ENCODE measurements at places on chromosomes 4 and X.
A peak's percentile ranks its signal among the peaks of the same experiment; 100 is the strongest.

DNA sequence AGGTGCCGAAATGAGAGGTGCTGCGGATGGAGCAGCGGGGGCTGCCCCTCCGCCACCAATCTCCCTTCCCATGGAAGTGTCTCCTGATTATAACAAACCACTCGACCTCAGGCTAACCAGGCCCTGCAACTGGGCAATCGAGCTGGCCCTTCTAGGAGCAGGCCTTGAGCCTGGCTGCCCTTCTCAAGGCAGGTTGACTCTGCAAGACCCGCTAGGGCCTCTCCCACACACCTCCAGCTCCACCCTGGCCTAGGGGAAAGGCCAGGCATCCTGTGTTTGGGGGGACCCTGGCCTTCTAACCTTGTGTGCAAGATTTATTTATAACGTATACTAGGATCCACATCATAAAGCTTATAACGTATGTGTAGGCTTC, 3.7 kb upstream of the BCOR start:
- DNase-seq, result no peak

- no peak for DNase-seq
Measured at GRCh38 chrX:118396113-118396512, 50.2 kb downstream of the WDR44 start.

DNA sequence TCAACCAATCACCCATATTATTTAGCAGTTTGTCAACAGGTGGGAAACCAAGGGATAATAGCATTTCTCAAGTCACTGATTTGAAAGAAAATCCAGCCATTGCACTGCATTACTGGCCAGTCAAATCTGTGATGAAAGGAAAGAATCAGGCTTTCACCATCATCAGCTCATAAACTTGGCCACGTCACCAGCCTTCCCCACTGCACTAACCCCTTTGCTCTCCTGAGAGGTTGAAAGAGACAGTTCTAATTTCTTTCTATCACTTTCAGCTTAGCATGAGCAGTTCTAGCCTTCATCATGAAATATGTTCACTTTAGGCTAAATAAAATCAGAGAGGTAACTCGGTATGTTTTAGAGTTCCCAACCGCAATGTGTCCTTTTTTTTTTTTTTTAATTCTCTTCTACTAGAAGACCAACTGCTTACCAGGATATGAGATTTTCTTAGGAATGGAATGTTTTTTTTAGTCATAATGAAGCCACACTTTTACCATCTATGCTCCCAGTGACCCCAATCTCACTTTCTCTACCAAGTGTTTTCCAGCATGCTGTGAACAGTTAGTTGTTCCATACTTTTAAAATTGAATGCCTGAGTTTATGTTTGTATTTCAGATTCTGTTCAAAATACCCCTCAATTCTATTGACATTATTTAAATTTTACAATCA, 55.7 kb upstream of the SLC7A11 start:
- DNase-seq, result no peak

GRCh38 chr4:86615501-86615900, 21.4 kb downstream of the PTPN13 start:
- DNase-seq, result no peak

- no peak for DNase-seq
Measured at GRCh38 chr4:124111922-124112321, 600.6 kb downstream of the ANKRD50 start.

DNA sequence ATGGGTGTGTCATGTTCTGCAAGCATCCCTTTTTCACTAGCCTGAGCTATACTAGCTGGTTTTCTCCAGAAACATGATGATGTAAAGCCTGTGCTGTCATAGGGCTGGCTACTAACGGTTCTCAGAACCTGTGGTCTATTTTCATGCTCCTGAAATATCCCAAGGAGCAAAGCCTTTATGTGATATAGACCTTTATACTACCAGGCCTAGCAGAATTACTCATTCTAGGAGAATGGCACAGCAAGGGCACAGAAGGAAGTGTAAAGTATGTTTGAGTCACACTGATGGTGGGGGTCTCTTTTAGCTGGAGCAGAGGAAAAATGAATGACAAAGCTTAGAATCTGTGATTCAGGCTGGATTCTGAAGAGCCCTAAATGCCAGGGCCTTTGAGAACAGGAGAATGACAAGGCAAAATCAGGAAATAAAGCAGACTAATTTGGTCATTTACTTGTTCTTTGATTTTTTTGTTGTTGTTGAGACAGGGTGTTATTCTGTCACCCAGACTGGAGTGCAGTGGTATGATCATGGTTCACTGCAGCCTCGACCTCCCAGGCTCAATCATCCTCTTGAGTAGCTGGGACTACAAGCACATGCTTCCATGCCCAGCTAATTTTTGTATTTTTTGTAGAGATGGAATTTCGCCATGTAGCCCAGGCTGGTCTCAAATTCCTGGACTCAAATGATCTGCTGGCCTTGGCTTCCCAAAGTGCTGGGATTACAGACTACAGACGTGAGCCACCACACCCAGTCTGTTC, 11.8 kb downstream of the TCEAL1 start:
- no peak for DNase-seq

DNA sequence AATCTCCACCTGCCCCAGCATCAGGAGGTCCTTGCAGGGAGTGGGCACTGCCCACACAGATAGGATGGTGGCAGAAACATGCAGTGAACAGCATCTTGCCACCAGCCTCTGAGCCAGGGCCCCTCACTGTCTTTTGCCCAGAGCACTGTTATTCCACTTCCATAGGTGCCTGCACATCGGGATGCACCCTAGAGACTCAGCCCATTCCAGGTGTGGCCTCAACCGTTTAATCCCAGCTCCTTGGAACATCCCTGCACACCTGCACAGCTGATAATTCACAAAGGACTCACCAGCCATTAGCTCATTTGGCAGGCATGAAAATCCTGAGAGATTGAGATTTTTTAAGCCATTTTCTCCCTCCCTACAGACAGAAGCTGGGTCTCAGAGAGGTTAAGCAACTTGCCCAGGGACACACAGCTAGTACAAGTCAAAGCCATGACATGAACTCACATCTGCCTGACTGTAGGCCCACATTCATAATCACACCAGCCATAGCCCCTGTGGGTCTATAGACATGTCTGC, 116.3 kb downstream of the EFNB1 start:
- DNase-seq, result no peak

DNA sequence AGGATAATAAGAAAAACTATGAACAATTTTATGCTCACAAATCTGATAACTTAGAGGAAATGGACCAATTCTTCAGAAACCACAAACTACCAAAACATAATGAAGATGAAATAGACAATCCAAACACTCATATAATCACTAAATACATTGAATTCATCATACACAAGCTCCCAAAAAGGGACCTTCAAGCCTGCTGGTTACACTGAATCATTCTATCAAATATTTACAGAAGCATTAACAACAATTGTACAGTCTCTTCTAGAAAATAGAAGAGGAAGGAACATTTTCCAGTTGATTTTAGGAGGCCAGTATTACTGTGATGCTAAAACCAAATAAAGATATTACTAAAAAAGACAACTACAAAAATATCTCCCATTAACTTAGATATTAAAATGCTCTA, 88.3 kb downstream of the IL15 start:
- no peak for DNase-seq

GRCh38 chr4:101155368-101155767, 192.0 kb downstream of the PPP3CA start:
- DNase-seq, result no peak

- no peak for DNase-seq
Measured at GRCh38 chr4:1084796-1085403, 28.5 kb downstream of the RNF212 start.

DNA sequence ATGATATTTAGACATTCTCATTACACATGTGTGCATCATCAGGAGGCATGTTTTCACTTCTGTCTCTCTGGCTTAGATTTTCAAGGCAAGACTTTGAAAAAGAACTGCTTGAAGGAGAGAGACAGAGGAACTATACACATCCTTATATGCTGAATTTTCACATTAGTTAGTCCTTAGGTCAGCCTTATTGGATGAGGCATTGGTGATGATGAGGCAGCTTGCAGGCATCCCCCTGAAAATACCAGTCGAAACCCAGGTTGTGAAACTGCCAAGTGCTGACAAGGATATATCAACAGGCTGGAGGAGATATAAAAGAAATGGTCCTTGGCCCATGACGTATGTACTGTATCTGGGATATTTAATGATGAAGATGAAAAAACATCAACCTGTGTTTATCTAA, 297.2 kb upstream of the AADAT start:
- no peak for DNase-seq

DNA sequence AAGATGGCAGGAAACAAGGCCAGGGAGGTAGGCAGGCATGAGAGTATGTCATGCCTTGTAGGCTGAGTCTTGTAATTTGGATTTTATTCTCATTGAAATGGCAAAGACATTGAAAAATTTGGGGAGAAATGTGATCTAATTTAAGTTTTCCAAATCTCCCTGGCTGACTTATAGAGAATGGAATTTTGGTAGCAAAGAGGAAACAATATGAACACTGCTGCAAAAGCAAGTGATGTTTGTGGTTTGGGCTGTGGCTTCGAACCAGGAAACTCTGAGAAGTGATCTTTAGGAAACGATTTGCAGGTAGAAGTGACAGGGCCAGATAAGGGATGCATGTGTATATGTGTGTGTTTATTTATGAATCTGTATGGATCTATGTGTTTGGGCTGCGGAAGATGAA, 35.6 kb downstream of the ARSJ start:
- peak; percentile 3 for DNase-seq

- DNase-seq, result no peak
Measured at GRCh38 chrX:30690330-30690729, 37.1 kb downstream of the GK start.

DNA sequence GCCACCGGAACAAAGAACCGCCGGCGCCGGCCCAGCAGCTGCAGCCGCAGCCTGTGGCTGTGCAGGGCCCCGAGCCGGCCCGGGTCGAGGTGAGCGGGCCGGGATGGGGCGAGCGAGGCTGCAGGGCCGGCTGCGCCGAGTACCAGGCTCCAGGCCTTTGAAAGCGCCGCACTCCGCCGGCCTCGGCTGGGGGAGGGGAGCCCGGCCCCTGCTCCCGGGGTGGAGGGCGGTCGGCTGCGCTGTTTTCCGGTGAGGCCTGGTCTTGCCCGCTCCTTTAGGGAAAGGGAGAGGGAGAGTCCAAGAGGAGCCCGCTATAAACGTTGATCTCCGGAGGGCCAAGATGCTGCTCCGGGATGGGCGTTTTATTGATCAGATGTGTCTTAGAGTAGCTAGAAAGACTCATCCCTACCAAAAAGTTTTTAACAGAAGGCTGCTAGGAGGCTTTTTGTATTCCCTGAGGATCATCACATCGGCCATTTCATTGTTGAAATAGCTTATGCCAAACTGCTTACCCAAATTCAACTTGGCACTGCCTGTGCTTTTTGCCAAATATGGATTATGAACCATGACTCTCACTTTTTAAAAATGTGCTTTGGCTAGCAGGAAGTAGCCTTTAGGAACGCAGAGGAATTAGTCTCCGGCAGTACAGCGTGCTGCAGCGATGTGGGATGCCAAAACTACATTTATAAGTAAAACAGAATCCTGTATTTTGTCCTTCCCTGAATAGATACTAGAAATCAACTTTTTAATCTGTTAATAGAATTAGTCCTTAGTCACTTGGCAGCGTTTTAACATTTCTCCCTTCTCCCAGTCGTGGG, 760 bp downstream of the TMEM165 start:
- DNase-seq, result peak; percentile 18

GRCh38 chr4:75821216-75821615, 81.0 kb downstream of the PPEF2 start:
- DNase-seq, result no peak

Measured in naive thymus-derived CD8-positive, alpha-beta T cell (primary cell).